RPMI8226 (cell line): ENCODE measurements at places on chromosomes 4 and X.

- no peak for DNase-seq
These were observed 59.8 kb upstream of the HS6ST2 start for GRCh38 chrX:133018229-133018628.

- DNase-seq: no peak
These were observed 74.6 kb upstream of the NEIL3 start for GRCh38 chr4:177235026-177235425.

DNA sequence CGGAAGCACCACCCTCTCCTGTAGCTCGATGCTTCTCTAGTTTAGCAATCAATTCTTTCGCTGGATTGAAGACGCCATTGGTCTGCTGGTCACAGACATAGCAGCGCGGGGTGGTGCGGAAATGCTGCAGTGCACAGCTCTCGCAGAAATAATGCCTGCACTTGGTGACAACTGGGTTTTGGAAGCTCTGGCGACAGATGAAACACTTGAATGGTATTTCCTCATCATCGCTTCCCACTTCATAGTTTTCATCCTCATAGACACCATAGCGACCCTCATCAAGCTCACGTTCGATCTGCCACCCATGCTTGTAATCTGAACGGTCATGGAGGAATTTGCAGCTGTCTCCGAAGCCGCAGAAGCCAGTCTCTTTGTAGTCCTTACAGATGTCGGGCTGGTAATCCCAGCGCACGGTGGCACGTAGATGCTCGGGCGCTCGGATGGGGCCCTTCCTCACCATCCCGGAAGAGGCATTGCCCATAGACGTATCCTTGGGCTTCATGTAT, 854 bp downstream of the RNF113A start:
- peak; percentile 42 for DNase-seq

GRCh38 chrX:133646719-133647116, 231.4 kb upstream of the GPC4 start:
- DNase-seq: no peak

DNA sequence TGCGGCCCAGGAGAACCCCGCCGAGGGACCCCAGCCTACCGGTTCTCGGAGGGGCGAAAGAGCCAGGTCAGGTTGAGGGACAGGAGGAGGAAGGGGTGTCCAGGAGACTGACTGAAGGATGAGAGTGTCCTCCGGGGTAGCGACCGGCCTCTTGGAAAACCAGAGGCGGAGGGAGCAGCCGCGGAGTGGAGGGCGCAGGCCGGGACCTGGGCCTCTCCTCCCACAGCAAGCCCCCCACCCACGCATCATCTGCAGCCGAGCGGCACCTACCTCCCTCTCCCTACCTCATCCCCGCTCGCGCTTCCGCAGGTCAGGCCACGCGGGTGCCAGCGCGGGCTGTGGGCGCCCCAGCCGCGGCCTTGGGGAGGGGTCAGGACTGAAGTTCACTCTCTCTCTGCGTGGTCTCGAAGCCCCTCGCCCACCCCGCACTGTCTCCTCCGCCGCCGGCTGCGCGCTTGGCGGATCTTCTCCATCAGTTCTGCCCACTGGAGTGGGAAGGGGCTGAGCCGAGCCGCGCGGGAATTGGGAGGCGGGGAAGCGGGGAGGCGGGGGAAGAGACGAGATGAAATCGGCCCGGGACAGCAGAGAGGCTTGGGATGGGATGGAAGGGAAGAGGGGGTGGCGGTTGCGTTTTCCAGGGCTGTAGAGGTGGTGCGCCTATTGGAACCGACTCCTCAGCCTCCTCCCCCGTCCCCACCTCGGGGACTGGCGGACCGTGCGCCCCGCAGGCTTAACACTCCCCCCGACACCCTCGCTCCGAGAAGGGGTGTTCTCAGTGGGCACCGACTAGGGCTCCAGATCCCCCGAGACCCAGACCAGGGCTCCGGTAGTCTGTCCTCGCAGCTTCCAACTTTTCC, 1.8 kb downstream of the NLGN4X start:
- DNase-seq: no peak

DNA sequence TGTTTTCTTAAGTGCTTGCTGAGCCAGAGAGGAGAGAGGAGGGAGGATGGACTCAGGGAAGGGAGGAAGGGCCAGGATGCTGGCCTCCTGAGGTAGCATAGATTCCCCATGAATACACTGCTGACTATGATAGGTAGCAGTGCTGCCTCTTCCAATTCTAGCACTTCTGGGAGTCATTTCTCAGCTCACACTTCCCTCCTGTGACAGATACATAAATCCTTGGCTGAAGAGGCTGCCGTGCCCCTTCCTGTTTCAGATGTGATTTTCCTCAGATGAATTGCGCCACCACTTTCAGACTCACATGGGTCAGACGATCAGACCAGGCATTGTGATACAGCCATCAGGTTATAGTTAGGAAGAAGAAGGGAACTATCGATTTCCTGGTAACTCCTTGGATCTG, 22.4 kb downstream of the TSC22D3 start:
- DNase-seq: no peak

DNA sequence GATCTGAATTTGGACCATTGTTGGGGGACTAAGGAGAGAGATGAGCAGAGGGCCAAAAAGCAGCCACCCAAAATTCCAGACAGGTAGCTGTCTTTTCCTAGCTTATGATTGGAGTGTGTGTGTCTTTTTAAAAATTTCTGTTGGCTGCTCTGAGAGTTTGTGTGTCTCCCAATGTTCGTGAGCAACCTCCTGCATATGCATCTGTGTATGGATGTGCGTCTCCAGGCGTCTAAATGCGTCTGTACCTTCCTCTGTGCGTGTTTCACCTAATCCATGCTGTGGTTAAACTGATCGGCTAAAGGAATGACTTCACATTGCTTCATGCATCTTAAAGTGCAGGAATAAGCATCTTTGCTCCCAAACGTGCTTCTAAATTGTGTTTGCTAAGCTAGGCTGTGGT, 65.5 kb upstream of the LAS1L start:
- DNase-seq: no peak

GRCh38 chr4:84379917-84380641, 119.0 kb downstream of the NKX6-1 start:
- no peak for DNase-seq

- no peak for DNase-seq
These were observed 30.0 kb upstream of the PLAC1 start for GRCh38 chrX:134688031-134688823.

DNA sequence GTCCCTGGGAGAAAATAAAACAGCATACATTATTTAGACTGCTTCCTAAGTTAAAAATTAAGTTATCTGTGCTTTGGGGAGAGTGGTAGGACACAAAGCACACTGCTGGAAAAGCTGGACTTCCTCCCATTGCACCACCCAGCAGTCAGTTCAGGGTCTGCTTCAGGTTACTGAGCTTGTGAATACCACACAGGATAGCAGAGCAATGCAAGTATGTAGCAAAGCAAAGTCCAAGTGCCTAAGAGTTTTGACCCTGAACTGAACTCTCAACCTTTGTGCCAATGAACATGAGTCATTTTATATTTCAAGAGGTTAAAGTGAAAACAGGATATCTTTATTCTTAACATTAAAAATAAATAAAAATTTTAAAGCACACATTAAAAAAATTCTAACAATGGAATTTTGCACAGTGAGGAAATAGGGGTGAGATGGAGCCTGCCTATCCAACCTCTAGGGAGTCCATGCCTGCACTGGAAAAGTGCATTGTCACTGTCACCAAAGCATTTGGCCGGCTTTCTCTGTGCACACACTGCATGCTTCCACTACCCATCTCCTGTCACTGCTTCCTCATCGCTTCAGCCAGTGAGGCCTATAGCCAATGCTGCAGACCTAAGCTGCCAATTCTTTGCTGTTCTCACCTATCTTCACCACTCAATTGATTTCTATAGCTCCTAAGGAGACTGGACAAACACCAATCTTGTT, 50.9 kb downstream of the ABCG2 start:
- DNase-seq: peak; percentile 71

- peak; percentile 61 for DNase-seq
These were observed 19.4 kb downstream of the AWAT2 start for GRCh38 chrX:70030301-70030767.

GRCh38 chr4:74110670-74111069, 11.7 kb upstream of the CXCL2 start:
- no peak for DNase-seq

GRCh38 chr4:40822420-40823166, 72.8 kb downstream of the NSUN7 start:
- no peak for DNase-seq

DNA sequence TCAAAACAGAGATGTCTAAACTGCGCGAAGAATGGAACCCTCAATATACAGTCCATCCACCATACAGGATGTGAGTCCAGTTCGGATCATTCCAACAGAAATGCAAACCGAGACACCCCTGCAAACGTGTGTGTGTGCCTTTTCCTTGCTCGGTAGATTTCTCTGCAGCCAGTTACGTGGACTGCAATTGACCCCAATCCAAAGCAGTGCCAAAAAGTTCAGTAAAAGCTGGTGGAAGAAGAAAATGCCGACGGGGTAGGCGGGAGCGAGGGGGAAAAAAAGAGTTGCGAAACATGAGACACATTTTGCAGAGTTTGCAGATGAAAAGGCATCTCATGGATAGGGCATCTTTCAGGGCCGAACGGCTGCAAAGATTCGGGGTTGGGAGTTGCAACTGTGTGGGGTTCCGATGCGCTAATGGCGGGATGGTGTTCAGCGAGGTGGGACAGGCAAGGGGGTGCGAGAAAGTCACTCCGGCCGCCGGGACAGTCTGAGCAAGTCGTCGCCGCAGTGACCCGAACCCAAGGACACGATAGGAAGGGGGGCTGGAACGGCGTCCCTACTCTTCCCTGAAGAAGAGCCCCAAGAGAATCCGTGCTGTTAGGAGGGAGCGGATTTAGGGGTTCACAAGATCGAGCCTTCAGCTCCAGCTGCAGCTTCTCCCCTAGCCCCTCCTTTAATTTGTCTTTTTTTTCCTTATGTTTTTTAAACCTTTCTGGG, 3.8 kb downstream of the PHOX2B start:
- no peak for DNase-seq

DNA sequence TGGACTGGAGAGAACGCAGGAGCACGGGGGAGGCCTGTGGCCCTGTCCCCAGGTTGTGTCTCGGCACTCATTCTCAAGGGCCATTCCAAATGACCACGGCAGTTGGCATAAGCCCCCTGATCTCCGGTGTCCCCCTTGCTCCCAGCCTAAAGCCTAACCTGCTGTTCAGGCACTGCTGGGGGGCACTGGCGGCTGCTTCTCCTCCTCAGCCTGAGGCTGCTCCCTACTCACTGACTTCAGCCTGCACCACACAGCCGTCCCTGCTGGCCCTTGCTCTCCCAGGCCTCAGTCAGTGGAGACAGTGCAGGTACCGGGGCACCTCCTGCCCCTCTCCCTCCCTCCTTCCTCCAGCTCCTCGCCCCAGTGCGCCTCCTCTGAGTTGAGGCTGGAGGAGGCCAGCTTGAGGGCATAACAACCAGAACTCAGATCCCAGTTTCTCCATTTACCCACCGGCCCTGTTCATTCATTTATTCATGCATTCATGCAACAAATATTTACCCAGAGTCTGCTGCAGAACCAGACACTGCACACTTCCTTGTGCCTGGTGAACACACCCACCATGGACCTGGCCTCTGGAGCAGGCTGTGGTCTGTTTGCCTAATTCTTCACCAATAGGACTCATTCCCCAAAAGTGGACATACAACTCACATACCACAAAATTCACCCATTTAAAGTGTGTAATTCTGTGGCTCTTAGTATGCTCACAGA, 65.0 kb downstream of the CPZ start:
- DNase-seq: no peak

GRCh38 chr4:141350122-141350905, 129.6 kb downstream of the ZNF330 start:
- no peak for DNase-seq

GRCh38 chrX:124045109-124045508, 83.6 kb downstream of the STAG2 start:
- no peak for DNase-seq

DNA sequence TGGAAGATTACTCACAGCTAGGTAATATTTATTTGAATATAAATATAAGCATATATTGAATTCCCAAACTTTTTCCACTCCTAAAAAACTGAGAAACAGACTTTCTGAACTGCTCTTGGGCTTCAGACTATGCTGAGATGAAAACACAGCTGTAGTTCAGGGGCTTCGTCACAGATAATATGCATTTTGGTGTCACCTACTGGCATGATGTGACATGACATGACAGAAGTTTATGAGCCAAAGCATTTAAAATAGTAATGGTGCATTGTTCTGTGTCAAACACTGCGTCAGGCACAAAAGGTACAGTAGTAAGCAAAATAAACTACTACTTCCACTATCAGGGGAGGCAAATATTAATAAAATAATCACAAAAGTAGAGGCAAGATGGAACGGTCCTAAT, 171.3 kb downstream of the BTC start:
- peak; percentile 33 for DNase-seq

GRCh38 chr4:139770361-139770760, 104.7 kb downstream of the MGST2 start:
- no peak for DNase-seq

DNA sequence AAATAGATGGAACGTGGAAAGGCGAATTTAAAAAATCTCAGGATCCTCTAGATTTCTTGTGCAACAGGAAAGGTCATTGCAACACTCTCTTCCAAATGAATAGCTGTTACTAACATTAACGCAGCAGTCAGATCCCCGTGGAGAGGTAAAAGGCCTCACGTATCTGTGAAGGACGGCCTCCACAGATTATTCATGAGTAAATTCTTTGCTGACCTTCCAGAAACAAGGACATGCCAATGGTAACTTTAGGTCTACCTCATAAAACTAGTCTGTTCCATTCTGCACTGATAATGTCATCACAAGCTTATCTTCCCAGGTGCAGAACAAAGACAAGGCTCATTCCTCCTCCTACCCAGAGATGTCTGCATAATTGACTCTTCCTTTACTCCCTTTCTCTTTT, 16.1 kb upstream of the REPS2 start:
- no peak for DNase-seq

DNA sequence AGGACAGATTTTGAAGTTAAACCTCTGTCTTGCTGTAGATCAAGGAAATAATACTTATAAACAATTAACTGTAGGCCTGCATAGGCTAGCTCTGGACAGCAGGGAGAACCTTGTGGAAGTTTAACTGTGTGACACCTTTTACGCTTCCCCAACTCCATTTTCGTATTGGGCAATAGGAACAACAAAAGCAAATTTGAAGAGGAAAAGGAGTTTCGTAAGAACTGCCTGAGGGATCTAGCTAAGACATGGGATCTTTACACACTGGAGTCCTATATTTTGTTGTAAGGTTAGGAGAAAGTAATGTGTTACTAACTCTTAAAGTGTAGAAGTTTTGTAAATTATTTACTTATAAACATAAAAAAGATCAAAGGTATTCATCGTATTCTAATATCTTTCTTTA, 324.9 kb upstream of the CASK start:
- no peak for DNase-seq

- DNase-seq: no peak
These were observed 35.2 kb downstream of the STAP1 start for GRCh38 chr4:67593741-67594175.

GRCh38 chr4:55014876-55015275, 110.5 kb downstream of the KDR start:
- no peak for DNase-seq

GRCh38 chrX:112760697-112761096, 79.9 kb downstream of the AMOT start:
- no peak for DNase-seq

DNA sequence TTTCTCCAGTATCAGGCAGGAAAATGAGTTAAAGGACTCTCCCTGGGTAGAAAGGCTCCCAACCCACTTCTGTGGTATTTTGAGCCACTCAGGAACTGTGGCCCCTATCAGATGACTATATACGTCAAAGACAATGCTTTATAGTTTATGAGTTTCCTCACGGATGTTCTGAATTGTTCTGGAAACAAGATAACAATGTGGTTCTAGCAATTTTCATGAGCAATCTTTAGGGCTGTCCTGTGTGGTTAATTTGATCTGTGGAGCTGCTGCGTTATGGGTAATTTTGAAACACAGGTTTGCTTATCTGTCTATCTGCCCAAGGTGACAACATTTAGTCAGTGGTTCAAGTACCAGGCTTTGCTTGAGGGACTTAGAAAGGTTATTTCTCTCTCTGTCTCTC, 46.7 kb upstream of the IL2 start:
- DNase-seq: no peak
